ENCODE measurements at places on chromosomes 11 and 22. TPM values are rescaled to one million over a fixed set of nuclear protein-coding genes. Genes with fewer than 3 reads are reported as not detected.
A peak's percentile ranks its signal among the peaks of the same experiment; 100 is the strongest.

Gene RBM4B
- 8.1 TPM for total RNA-seq

Gene NCF4
- total RNA-seq: not detected

Gene PDHX
- total RNA-seq: 53.0 TPM

DNA sequence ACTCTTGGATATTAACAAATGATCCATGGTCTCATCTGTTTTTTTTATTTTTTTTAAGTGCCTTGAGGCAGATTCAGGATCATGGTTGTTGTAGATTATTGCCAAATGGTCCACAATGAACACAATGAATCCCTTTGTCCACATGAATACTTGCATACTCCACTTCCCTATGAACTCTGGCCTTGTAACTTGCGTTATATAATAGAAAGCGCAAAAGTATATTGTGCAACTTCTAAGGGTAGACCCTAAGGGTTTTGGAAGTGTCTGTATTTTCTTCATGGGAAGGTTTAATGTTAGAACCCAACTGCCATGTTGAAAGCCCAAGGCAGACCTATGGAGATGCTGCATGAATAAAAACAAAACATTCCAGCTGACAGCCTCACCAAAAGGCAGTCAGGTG, 8.1 kb upstream of the OR5AL1 start:
- peak; percentile 96 for DNase-seq

DNA sequence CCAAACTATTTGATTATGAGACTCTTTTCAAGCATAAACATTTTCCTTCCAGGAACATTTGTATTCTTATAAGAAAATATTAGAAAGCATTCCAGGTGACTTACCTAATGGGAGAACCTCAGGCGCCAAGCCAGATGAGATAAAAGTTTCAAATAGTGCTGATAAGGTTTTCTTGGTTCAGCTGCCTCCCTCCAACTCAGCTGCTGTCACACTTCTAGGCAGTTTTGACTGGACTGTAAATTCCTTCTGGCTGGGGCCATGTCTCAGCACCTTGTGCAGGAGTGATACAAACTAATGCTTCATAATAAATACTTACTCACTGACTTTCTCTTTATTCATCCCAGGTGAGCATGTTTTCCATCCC, 131.1 kb downstream of the MED15 start:
- DNase-seq: no peak

DNA sequence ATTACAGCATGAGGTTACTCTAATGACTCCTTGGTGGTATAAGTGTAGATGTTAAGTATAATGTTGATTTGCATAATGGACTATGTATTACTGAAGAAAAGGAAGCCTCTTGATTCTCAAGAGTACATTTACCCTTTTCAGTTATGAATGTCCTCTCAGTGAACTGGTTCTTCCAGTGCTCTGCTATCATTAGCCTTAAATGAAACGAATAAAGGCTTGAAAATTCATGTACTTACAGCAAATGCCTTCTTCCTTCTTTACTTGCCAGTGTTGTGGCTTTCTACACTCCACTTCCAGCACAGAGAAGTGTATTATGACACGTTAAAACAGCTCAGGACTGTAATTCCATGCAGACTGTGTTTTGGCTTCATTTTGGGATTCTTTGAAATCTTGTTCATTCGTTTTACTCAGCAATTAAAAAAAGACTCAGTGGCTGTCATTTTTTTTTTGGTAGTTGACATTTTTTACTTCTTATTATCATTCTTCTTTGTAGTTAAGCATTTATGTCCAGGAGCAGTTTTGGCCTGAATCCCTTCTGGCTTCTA, 96.9 kb downstream of the MTMR3 start:
- DNase-seq: no peak

GRCh38 chr22:37427135-37427710, at the start of gene ELFN2:
Gene ELFN2 (minus strand): TSS chr22:37427479. CDS start chr22:37375534, 51,945 bp downstream.
- DNase-seq: no peak

DNA sequence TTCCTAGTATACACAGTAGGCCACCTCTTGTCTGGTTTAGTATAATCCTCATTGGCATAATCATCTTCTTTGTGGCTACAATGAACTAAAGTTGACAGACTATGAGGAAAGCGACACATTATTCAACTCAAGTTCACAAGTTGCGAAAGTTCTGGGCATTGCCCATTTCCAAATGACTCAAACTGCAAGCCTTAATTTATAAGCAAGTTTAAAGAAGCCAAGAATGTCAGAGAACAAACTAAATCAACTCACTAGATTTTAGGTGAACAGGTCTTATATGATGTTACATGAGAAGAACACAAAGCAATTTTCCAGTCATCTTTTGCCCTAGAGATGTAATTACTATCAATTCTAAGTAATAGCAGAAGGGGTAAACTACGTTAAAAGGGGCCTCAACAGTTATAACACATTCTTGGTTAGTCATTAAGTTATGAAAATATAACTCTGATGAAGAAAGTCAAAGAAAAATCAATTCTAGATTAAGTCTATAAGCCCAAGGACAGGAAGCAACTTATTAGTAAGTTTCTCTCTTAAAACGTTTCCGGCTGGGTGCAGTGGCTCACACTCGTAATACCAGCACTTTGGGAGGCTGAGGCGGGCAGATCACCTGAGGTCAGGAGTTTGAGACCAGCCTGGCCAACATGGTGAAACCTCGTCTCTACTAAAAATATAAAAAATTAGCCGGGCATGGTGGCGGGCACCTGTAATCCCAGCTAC, 21.5 kb downstream of the PICALM start:
- no peak for DNase-seq

GRCh38 chr11:78061088-78061920, 2.4 kb upstream of the THRSP start:
- DNase-seq: no peak
